ENCODE measurements at places on chromosomes 16 and 17.
A peak's percentile ranks its signal among the peaks of the same experiment; 100 is the strongest.

GRCh38 chr16:16830401-16830800, 451.5 kb downstream of the NPIPA7 start:
- no peaks in the 10 kb centered on the region for H3K27me3 ChIP-seq
- DNase-seq, result no peak
- no peaks in the 10 kb centered on the region for H3K4me1 ChIP-seq
- H3K36me3 ChIP-seq, result no peaks in the 10 kb centered on the region
- H3K27ac ChIP-seq, result no peak overlapping the region

- H3K4me3 ChIP-seq, result no peak overlapping the region
- peak; percentile 82 for DNase-seq
- no peaks in the 10 kb centered on the region for H3K36me3 ChIP-seq
- peaks cover 19% of the 10 kb centered on the region for H3K4me1 ChIP-seq
- peak overlapping the region; percentile 51 for H3K27ac ChIP-seq
Measured at GRCh38 chr16:88062341-88063210, 111.3 kb downstream of the BANP start.

GRCh38 chr17:71501711-71502110, 619.1 kb upstream of the SOX9 start:
- DNase-seq, result no peak
- no peak overlapping the region for H3K4me3 ChIP-seq
- no peak overlapping the region for H3K27ac ChIP-seq
- H3K27me3 ChIP-seq, result no peaks in the 10 kb centered on the region
- no peaks in the 10 kb centered on the region for H3K36me3 ChIP-seq
- peaks cover 6% of the 10 kb centered on the region for H3K4me1 ChIP-seq

DNA sequence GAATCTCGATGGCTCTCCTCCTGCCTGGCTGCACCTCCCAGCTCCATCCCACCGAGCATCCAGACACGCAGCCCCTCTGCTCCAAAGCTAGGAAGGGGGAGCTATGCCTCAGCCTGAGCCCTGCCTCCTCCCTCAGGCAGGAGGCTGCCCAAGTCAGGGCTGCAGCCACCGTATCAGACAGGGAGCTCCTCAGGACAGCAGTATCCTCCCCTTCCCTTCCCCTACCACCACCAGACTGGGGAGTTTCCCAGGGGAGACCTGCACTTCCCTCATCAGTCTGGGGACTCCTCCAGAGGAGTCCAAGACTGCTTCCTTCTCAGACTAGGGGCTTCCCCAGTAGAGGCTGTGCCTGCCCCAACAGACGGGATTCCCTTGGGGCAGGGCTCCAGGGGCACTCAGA, 17.5 kb downstream of the TMEM132E start:
- no peak for DNase-seq
- H3K4me3 ChIP-seq, result no peak overlapping the region
- H3K36me3 ChIP-seq, result no peaks in the 10 kb centered on the region
- no peaks in the 10 kb centered on the region for H3K4me1 ChIP-seq
- peaks cover 3% of the 10 kb centered on the region for H3K27me3 ChIP-seq
- no peak overlapping the region for H3K27ac ChIP-seq

DNA sequence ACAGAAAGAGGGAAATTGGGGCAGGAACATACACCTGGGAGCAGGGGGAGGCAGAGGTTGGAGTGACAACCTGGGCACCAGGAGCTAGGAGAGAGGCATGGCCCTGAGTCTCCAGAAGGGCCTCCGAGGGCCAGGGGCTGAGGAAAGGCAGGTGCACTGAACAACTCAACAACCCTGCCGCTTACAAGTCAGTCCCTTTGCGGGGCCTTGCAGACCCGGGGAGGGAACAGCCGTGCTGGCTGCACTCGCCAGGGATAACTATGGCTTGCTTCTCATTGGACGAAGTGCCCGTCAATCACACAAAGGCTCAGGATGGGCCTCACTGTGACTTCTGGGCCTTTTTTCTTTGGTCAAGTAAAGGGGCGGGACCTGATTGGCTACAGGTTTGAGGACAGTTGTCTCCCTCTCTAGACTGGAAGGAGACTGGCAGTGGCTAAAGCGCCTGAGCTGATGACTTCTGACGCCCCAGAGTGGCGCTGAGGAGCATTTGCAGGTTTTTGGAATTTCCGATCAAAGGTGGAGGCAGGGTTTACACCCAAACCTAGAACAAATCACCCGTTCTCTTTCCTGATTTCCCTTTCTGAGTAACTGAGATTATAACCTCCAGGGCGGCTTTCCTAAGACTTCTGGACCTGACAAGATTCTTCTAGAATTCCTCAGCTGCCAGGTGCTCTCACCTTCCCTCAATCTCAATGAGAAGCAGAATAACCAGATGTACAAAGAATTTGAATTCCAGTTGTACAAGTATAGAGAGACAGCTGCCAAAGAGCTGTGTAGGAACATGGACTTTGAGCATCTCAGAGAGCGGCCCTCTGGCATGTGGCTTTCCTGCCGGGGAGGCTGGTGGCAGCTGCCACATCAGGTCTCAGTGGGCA, 27.6 kb upstream of the ST6GALNAC2 start:
- no peak for DNase-seq
- no peaks in the 10 kb centered on the region for H3K4me1 ChIP-seq
- H3K36me3 ChIP-seq, result no peaks in the 10 kb centered on the region
- no peak overlapping the region for H3K4me3 ChIP-seq

DNA sequence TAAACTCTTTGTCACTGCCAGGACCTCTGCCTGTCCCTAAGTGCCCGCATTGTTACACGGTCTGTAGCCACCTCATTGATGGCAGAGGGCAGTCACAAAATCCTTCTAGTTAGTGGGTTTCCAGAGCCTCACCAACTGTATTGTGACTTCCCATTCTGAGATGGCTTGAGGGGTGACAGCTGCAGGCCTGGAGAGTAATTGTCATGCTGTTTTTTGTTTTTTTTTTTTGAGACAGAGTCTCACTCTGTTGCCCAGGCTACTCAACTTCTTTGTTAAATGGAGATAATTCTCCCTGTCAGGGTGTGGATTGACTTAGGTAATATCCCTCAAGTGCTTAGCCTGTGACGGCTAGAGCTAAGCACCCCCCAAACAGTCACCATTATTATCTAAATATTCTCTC, 77.9 kb downstream of the SDR42E1 start:
- DNase-seq, result no peak
- H3K36me3 ChIP-seq, result no peaks in the 10 kb centered on the region
- peaks cover 4% of the 10 kb centered on the region for H3K27me3 ChIP-seq
- H3K4me3 ChIP-seq, result no peak overlapping the region
- H3K4me1 ChIP-seq, result no peaks in the 10 kb centered on the region
